ENCODE measurements at places on chromosomes 13 and 19. TPM values are rescaled to one million over a fixed set of nuclear protein-coding genes. Genes with fewer than 3 reads are reported as not detected.

Gene KLF5
- total RNA-seq, result 5.5 TPM

Gene ZNF772
- total RNA-seq, result 13.6 TPM

Gene SMARCA4
- 44.0 TPM for total RNA-seq

Gene IGFL2
- not detected for total RNA-seq

Gene GRIN2D
- 0.76 TPM for total RNA-seq

Gene FFAR2
- total RNA-seq, result not detected

Gene AP1M1
- 90.0 TPM for total RNA-seq

Gene IGSF23
- total RNA-seq, result not detected

Gene CYP2A6
- total RNA-seq, result not detected

Gene ELF1
- total RNA-seq, result 36.1 TPM

Gene PSPN
- 0.22 TPM for total RNA-seq

Gene FUT3
- not detected for total RNA-seq

Gene TIMM13
- total RNA-seq, result 57.6 TPM

Gene KCNK6
- 13.7 TPM for total RNA-seq

GRCh38 chr13:43515531-43515930 lies 271.2 kb downstream of the ENOX1 start:
- DNase-seq, result no peak

- no peak for DNase-seq
Observed at GRCh38 chr13:114177245-114178010, 1.6 kb upstream of the CFAP97D2 start.

DNA sequence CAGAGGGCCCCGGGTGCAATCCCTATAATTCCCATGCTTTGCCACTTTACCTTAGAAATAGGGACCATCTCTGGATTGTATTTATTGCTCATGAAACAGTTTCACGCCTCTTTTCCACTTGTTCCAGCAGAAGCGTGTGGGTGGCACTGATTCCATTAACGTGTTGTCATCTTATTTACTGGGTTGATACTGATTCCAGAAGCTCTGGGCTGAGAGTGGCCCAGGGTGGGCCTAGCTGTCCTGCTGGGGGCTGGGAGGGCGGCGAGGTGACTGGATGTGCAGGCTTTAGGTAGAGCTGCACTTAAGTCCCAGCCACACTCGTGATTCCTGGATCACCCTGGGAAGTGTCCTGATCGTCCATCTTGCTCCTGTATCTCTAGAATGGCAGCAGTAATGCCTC lies 155.0 kb downstream of the TEX29 start:
- DNase-seq, result no peak

- DNase-seq, result no peak
Observed at GRCh38 chr13:111492958-111493357, 172.5 kb downstream of the TEX29 start.

DNA sequence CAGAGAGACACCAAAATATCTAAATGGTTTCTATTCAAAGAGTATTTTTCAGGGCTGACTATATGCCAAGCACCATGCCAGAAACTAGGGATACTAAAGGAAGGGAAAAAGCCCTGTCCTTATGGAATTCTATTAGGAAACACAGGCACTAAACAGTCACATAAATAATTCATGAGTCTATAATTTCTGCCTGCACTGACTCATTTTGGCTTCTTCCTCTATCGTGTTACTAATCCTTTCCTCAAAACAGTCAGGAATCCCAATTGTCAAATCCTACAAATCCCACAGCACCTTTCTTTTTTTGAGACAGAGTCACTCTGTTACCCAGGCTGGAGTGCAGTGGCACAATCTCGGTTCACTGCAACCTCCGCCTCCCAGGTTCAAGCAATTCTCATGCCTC lies 29.2 kb downstream of the XPO4 start:
- DNase-seq, result peak; percentile 78

DNA sequence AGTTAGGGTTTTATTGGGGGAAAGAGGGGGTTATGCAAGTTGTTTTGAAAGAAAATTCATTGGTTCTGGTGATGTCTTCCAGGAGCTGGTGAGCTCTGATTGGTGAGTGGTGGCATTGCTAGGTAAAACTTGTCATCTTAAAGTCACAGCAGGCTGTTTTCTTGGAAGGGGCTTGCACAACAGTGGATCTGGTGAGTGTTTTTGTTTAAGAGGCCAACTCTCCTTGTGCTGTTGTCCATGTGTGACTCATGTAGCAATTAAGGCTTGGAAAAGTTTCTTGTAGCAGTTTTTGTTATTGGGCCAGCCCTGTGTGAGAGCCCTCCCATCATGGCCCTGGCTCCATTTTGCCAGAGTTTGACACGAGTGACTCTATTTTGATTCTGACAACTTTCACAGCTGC lies 109.4 kb downstream of the RFC3 start:
- peak; percentile 73 for DNase-seq

DNA sequence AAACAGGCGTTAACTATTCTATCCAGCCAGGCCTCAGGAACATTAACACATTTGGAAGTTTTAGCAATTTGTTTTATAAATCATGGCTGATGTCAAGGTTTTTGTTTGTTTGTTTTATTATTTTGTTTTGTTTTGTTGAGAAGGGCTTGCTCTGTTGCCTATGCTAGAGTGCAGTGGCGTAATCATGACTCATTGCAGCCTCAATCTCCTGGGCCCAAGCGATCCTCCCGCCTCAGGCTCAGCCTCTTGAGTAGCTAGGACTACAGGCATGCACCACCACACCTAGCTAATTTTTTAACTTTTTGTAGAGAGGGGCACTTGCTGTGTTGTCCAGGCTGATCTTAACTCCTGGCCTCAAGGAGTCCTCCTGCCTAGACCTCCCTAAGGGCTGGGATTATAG lies 28.3 kb downstream of the NUP58 start:
- peak; percentile 28 for DNase-seq

DNA sequence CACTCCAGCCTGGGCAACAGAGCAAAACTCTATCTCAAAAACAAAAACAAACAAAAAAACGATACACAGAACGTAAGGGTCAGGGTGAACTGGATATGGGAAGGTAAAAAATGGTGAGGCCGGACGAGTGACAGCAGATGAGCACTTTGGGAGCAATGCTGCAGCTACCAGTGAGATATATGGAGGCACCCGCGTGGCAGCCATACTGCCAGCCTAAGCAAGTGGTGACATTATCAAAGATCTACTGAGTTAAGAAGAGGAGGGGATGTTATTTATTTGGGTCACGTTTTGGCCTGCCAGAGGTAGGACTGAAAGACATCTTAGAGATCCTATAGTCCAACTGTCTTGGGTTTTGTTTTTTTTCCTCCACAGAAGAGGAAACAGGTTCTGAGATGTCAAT lies 14.2 kb downstream of the TIMM13 start:
- DNase-seq, result no peak

DNA sequence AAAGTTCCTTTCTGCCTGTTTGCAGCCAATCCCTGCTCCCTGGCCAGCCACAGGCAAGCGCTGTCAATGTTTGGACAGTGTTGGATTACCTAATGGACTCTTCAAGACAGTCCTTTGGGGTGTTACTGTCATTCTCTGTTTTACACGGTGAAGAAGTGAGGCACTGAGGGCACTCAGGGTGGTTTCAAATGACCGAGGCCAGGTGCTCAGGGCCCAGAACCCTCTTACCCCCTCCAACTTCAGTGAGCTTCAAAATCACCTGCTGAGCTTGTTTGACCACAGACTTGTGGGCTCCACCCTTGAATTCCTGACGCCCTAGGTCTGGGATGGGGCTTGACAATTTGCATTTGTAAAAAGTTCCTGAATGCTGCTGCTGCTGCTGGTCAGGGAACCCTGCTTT lies 97.9 kb downstream of the GGACT start:
- DNase-seq, result no peak

GRCh38 chr19:49438261-49438660 lies 3.1 kb downstream of the SLC17A7 start:
- DNase-seq, result no peak

DNA sequence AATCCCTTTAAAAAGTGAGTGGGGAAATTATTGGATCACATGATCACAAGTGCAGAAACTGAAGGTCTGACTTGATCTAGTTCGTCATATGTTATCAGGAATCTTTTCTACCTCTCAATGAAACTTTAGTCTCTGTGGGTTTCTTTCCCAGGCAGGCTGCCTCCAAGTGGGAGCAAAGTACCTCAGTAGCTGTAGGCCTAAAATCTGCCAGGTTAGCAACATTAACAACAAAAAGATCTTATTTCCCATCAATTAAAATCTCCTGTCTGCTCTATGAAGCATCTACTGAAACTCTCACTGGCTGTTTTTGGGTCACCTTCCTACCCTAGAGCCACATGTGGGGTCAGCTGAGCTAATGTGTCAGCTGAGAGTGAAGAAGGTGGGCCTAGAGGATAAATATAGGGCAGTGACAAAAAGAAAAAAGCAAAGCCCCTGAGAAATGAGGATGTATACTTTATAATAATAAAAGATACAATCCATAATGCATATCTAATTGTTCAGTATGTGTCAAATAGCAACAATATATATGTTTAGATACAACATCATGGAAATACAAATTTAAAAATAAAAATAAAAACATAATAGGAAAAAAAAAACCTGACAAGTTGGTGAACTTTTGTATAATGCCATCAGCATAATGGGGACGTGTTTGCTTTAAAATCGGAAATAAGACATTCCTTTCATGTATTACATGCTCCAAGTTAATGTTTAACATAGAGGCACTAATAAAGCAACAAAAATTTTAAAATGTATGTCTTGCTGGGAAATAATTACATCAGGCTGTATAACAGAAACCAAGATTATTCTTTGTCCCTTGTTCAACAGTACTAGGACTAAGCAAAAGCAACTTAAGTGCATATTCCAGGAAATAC lies 141.1 kb downstream of the GPC5 start:
- DNase-seq, result no peak

DNA sequence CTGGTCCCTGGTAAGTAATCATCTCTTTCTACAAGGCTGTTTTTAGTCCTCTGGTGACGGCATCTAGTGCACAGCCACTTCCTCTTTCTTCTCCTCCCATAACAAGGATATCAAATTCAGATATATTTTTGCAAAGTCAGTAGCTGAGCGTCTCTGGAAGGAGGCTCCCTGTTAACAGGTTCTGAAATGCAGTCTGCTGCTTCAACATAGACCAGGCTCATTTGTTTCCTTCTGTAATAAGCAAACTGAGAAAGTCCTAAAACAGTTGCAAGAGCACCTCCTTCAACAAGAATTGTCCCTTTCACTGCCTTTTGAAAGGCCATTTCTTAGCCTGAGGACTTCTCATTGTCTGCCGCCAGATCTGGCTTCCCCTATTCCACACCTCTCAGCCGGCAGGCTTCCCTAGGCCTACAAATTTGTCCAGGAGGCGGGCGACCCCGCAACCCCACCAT lies 7.4 kb upstream of the ZSCAN5A start:
- no peak for DNase-seq

DNA sequence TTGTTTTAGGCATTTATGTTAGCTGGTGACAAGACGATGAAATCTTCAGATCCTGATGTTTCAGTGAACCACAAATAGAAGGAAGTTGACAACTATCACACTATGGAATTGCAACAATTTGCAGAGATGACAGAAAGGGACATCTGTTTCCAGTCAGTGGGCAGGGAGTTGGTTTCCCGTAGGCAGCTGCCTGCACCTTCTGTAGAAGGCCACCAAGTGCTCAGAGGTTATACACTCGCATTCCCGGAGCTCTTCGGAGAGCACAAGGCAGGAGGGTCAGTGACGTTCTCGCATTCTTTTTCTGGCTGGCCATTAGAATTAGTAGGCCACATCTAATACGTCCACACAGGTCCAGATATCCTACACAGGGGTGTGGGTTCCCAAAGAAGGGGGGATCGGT lies 129.4 kb downstream of the SHISA2 start:
- no peak for DNase-seq

GRCh38 chr19:6273701-6274601 lies 5.8 kb downstream of the MLLT1 start:
- DNase-seq, result peak; percentile 99

DNA sequence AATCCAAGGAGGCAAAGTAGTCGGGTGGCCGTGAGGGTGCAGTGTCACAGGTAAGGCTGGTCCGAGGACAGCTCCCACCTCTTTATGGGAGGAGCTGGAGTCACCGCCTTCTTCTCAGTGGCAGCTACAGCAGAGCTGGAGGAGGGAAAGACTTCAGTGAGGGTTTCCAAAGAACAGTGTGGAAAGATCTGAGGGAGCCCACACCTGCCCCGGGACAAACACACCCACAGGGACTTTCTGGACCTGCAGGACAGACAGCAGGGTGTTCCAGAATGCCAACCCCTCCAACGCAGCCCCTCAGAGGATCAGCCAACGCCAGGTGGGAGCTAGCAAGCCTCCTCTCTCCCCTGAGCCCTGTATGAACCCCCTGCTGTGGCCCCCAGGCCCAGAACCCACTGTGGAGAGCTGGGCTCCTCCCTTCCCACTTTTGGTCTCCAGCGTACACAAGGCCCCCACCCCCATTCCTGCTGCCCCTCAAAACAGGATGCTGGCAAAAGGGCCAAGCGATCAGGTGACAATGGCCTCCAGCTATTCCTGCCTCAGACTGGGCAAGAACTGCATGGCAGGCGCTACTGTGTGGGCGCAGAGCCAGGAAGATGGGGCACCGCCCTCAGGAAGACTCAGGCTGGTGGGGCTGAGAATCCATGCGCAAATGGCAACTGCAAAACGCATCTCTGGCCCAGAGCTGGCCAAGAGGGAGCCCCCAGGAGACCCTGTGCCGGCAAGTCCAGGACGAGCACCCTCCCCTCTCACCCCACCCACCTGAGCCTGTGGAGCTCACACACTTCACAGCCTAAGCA lies 3.5 kb upstream of the CD320 start:
- no peak for DNase-seq

DNA sequence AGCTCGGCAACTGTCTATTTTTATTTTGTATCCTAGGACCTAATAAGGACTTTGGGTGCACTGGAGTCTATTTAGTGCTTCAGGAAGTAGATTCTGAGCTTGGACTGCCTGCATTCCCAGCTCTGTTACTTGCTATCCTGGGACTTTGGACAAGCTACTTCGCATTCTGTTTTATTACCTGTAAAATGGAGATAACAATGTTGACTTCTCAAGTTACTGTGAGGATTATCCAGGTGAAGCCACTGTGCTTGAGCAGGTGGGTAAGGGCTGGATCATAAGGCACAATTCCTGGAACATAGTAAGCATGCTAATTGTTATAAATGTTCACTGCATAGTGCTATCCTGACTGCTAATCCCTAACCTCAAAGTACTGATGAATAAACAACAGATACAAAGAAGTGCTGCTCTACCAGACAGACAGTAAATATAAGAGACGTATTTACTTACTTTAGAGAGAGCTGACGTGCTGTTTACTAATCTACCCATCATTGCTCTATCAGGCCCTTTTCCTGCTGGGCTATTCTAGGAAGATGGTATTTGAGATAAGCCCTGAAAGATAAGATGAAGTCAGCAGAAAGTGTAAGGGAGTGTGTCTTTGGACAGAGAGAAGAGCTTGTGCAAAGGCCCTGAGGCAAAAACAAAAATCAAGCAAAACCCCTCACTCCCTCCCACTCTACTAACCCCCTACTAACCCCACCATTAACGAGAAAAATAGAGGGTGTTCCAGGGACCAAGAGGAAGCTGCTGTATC lies 50.8 kb upstream of the FLT1 start:
- no peak for DNase-seq
